Fibroblast of skin of left quadriceps (primary cell): ENCODE measurements at places on chromosomes 4 and X.

DNA sequence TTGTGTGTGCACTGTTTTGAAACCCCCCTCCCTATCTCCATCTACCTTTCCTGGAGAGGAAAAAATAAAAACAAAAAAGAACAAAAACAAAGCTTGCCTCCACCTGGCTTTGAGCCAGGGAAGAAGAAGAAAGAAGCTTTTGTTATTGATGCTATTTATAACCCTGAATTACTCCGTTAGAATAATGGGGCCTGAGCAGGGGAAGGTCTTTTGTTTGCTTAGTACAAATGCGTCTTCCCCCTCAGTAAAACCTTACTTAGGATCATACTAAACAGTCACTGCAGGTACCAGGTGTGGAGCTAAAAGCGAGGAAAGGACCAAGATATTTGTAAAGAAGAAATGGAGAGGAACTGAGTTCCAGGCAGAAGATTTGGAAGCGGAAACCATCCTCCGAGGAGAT, 352.1 kb downstream of the KCNIP4 start:
- no peak for DNase-seq

DNA sequence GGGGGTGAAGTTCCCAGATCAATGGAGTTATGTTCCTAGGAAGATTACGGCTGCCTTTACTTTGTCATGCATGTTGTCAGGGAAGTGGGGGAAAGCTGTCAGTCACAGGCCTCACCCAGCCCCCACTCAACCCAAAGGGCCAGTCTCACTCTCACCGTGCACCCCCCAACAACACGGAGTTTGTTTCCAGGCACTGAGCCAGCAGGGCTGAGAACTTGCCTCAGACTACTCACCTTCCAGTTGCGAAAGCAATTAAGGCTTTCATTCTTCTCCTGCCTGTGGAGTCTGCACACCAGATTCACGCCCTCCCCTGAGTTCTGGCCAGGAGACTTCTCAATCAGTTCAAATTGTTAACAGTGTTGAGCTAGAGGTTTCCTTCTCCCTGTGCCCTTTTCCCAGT, 114.3 kb downstream of the SH3BGRL start:
- DNase-seq = peak; percentile 12

GRCh38 chr4:158996669-158997074, 106.2 kb upstream of the RAPGEF2 start:
- DNase-seq = peak; percentile 95

DNA sequence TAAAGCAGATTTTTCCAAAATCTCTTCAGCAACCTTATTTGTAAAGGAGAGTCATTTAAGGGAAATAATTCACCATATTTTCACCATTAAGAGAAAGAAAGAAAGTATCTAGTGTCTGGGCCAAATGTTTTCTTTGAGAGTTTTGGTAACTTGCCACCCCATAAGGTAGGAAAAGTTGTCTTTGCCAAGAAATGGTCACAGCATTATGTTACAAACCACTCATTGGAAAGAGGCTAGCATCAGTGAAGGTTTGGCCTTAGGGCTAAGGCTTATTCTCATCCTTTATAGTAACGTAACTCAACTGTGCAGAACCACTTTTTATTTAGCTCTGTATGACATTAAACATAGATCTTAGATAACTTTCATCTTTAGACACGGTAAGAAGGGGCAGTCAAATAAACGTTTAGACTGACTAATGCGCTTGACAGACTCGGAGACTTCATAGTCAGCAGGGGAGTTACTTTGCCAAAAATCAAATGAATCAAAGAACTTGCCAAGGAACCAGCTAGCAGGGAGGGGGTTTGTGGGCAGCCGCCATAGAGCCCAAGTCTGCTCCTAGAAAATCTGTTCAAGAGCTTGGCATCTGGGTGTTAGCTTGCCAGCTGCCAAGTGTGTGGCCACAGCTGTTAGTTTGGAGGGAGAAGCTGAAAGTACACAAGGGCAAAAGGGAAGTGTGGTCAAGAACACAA, 182.8 kb upstream of the GRID2 start:
- DNase-seq = no peak

GRCh38 chr4:5084911-5085475, 33.7 kb downstream of the STK32B start:
- no peak for DNase-seq

DNA sequence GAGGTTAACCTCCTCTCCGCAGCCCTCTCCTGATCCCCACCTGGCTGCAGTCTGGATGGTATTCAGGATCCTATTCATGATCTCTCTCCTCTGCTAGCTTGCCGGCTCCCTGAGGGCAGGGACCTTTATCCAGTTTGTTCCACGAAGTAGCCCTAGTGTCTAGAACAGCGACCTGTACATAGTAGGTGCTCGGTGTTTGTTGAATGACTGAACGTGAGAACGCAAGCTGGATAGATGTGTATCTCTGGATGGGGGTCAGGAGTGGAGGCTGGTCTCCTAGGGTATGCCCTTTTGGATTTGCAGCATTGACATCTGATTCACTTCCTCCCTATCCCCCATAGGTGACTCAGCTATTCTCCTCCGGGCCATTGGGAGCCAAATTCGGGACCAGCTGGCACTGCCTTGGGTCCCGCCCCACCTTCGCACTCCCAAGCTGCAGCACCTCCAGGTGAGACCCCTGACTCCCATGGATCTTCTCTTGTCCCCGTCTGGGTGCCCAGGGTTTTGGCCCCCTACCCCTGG, 7.3 kb downstream of the CCDC22 start:
- no peak for DNase-seq

DNA sequence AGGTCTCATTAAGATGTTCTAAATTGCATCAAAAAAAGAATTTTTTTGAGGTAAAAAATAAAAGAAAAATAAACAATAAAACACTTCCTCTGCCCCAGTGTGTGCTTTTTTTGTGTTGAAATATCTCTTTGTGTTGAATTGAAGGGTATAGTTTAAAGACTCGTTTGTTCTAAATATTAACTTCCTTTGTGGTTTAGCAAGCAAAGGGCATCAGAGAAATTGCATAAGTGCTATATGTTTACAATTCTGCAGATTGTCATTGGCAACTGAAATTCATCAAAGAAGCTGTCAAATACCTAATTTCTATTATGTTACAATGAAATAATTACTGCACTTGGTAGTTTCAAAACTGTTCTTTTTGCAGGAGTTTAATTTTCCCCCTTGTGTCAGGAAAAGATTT, 260.5 kb downstream of the DKK2 start:
- no peak for DNase-seq

DNA sequence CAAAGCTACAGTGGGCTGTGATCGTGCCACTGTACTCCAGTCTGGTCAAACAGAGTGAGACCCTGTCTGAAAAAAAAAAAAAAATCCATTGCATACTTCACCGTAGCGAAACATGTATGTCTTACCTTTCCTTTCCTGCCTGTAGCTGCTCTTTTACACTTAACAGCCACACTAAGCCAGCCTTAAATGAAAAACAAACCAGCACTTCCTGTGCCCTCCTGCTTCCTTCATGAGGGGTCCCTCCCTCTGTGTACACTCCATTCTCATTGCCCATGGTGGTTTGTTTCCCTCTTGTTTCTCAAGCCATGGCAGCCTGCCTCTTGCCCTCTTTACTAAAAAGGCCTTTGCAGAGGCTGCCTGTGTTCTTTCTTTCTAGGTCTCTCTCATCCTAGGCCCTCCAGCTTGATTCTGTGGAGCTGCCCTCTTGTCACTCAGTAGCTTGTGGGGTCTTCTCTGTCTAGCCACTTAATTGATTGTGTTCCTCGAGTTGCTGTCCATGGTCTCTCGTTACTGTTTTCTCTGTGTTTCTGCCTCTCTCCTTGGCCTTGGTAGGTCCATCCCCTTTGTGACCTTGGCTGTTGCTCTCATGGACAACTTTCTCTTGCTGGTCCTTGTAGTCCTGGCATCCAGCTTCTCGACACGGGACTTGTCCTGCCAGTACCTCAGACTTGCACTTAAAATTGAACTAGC, 52.1 kb upstream of the MSANTD1 start:
- no peak for DNase-seq

DNA sequence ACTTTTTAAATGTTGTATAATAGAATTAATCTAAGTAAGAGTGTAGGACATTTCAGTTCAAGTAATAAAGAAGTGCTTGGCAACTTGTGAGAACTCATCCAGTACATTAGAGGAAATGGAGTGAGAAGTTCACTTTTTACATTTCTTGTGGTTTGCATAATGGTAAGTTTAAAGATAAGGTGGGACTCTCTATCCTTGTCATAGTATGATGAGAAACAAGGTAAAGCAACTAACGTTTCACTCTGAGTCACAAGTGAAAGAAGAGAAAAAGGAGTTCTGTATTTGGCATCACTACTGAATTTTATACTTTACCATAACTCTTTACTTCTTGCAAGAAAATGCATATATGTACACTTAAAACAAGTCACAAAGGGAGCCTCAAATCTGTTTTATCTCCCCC, 219.4 kb downstream of the SLC4A4 start:
- no peak for DNase-seq
